ENCODE measurements at places on chromosomes 11 and 22. TPM values are rescaled to one million over a fixed set of nuclear protein-coding genes. Genes with fewer than 3 reads are reported as not detected.

Gene CDON
- 7.4 TPM for total RNA-seq

DNA sequence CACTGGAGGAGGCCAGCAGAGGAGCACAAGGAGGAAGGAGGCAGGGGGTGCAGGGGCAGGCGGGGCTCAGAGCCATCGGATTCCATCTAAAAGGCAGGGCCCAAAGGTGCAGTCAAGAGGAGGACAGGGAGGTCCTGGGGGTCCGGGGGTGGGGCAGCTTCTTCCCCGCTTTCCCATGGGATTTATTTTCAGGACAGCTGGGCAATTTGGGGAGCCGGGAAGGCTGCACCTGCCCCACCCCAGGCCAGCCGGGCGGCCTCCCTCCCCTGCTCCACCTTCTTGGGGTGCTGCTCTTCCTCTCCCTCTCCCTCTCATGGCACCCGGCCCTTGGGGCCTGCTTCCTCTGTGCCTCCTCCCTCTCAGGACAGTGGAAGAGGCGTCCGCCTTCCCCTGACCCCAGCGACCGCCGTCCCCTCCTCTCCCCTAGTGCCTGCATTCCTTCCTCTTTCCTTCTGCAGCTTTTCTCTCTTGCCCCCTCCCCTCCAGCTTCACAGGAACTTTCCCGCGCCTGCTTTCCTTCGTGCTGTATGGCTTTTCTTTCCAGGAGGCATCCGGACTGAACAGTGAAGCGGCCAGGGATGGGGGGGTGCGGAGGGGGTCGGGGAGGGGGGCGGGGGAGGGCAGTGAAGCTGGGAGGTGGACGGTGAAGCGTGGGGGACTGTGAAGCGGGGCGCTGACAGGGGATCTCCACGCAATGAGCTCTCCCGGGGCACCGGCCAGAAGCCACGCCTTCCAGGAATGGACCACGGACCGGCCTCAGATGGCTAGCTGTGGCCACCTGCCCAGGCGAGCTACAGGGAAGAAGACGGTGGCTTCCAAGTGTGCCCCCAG is 26.9 kb downstream of the APOBEC3H start:
- DNase-seq, result no peak

GRCh38 chr11:45844822-45845578 is 2.3 kb upstream of the CRY2 start:
- no peak for DNase-seq

DNA sequence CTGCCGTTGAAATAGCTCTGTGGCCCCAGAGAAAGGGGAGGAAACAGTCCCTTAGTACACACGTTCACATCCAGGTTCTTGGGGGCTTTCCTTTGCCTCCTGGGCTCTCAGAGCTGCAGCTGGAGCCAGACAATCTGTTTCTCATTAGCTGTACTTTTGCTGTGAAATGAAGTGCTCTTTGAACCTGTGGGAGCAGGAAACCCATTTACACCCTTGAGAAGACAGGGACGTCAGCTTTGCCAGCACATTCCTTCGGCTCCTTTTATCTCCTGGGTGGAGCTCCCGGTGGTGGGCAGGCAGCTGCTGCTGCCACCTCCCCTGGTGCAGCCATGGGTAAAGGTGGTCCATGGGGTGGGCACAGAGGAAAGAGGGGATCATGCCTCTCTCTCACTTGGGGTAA is 80.6 kb upstream of the TIMP3 start:
- DNase-seq, result no peak

- DNase-seq, result no peak
Observed at GRCh38 chr11:33915526-33915925, 23.6 kb upstream of the LMO2 start.

GRCh38 chr22:42184852-42185251 is 54.2 kb upstream of the CYP2D6 start:
- DNase-seq, result no peak

DNA sequence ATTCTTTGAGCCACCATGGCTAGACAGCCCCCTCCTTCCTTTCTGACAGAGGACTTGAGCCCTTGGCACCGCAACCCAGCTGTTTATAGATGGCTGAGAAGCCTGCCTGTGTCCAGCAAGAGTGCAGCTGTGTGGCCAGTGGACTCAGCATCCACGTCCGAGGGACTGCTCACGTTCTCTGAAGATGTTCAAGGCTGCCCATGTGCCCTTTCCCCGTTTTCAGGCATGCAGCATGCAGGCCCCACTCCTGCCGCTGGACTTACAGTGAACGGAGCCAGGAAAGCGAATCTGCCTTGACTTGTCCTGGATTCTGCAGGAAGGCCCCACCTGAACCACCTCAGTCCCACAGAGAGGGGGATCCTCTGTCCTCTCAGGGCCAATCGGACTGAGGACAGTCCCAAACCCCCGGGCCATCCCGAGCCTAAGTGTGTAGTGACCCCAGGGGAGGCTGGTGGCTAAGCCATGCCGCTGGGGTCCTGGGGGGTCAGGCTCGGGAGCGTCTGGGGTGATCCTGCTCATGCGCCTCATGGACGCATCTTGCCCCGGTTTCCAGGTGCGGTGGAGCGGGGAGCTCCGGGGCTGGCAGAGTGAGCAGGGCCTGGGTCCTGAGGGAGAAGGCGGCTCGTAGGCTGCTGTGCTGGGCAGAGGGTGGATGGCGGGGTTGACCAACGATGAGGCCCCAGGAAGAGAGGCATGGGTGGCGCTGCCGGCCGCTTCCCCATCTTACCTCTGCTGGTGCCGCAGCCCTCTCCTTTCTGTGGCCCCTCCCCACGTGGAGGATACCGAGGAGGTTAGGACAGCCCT is 170.7 kb downstream of the CTTN start:
- DNase-seq, result no peak

- no peak for DNase-seq
Observed at GRCh38 chr11:77215106-77215505, 86.4 kb downstream of the GDPD4 start.
